ENCODE measurements at places on chromosomes 12 and 14.

DNA sequence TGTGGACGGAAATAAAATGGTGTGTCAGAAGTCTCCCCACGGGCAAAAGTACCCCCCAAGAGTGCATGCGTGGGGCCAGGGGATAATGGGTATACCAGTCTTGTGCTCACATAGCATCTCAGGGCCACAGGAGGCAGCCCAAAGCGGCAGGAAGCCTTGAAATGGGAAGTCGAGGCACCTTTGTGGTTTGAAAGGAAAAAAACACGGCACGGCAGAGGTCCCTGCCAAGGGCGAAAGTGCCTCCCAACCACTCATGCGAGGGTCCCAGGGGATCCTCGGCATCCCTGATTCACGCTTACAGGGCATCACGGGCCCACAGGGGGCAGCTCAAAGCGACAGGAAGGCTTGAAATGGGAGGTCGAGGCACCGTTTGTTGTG lies 583.2 kb downstream of the ALG10 start:
- DNase-seq, result no peak

GRCh38 chr12:19288603-19289244 lies 150.6 kb upstream of the AEBP2 start:
- no peak for DNase-seq

DNA sequence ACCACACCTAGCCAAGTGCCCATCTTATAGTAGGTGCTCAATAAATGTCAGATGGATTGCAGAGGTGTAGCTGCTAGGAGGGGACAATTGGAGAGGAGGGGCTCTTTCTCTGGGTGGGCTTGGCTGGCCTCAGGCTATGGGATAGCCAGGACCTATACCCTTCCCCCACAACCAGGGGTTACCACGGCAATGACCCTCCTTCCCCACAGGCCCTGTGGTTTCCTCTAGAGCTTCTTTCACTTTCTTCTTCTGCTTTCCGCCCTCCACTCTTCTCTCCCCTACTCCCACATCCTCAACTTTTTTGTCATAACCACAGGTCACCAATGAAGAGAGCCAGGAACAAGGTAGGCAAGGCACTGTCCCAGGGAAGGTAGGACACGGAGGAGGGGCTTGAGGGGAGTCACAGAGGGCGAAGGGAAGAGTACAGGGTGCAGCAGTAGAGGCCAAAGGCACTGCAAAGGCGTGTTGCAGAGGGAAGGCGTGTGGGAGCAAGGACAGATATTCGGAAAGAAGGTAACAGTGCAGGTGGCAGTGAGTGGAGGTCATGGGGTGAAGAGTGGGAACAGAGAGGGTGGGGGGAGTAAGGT lies 1.9 kb upstream of the ITGB7 start:
- no peak for DNase-seq

DNA sequence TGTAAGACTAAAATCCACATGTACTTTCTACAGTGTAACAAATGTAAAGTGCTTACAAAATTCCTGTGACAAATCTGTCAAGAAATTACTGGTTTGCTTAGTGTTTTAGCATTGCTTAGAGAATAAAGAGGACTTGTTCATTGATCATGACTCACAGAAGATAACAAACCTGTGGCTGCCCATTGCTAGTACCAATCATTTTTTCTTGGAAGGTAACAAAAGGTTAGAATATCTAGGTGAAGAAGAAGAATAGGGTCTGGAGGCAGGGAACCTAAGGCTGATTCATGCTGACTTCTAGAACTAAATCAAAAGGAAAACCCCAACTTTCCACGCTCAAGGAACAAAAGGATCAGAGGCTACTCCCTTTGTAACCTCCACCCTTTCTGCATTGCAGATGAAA lies 232.7 kb upstream of the ABCD2 start:
- no peak for DNase-seq

DNA sequence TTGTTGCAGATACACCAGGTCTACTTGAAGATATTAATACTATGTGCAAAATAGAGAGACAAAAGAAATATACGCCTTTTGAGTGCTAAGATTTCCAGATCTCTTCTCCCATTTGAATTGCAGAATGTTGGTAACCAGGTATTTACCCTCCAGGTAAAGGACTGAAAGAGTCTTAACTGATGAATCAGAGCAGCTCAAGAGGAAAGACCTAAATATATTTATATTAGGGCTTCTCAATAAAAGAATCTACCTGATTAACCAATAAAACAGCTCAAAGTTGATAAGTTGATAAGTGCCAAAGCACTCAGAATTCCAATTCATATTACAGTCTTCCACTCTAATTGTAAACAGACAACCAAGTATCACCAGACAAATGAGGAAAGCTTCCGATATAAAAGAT lies 59.2 kb downstream of the ZNF641 start:
- no peak for DNase-seq

DNA sequence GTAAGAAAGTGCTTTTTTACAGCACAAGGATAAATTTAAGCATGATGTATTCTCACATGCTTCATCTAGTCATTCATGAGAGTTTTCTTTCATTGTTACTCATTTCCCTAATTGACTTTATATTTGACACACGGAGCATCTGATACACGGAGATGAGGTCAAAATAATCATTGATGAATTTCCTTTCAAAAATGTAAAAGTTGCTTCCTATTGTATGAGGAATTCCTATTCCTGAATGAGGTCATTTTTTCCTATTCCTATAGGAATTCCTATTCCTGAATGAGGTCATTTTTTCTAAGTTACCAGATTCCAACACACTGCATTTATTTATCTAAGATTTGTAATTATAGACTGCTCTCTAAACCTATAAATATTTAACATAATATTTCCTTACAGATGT lies 316.7 kb upstream of the KITLG start:
- no peak for DNase-seq

DNA sequence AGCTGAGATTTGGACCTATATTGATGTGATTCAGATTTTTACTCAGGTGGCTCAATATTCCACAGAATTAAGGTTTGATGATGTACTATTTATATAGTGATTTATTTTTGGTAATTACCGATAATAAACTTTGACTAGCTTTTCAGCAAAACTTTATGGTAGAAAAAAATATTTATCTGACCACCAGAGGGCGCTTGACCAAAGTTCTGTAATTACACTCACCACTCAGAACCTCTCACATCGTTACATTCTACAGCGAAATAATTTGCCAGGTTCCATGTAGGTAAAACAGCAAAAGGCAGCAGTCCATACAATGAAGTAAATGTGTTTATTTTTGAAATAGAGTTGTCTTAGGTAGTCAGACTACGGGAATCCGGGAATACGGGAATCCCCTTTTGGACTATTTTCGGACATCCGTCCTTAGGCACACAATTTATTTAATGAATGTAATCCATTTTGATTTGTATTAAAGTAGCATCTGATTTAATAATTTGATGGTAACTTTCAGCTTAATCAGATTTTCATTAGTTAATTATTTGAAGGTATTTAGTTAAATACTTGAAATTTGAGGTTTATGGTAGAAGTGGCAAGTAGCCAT lies 143.0 kb upstream of the DDHD1 start:
- no peak for DNase-seq

GRCh38 chr12:106445959-106446358 lies 88.4 kb downstream of the POLR3B start:
- no peak for DNase-seq

DNA sequence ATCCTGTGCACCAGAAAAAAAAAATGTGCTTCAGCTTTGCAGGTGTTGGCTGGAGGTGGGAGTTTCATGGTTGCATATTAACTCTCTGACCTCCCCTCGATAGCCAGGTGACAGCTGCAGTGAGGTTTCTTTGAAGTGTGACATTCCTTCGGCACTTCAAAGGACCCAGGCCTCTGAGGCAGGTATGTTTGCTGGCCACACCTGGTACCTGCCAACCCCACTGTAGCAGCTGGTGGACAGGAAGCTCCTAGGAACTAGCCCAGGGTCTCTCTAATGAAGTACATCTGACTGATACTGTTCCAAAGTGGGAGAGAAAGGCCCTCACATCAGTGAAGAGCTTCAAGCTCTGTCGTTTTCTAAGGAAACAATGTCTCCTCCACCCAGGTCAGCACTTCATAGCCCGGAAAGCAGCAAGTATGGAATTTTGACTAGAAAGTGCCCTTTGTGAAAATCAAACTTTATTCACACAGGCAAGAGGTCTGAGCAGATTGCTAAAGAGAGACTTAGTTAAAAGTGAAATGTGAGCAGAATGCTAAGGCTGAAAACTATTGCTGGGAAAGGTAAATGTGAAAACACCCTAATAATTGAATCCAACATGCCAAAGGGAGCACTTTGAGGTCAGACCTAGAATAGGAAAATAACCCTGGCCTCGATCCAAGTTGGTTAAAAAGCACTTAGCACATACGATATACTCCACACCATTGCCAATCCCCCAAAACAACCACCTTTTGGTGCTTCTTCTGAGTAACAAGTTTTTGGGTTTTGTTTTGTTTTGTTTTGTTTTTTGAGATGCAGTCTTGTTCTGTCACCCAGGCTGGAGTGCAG lies 71.3 kb downstream of the PHLDA1 start:
- no peak for DNase-seq
